ENCODE measurements at places on chromosomes 4 and X.
A peak's percentile ranks its signal among the peaks of the same experiment; 100 is the strongest.

DNA sequence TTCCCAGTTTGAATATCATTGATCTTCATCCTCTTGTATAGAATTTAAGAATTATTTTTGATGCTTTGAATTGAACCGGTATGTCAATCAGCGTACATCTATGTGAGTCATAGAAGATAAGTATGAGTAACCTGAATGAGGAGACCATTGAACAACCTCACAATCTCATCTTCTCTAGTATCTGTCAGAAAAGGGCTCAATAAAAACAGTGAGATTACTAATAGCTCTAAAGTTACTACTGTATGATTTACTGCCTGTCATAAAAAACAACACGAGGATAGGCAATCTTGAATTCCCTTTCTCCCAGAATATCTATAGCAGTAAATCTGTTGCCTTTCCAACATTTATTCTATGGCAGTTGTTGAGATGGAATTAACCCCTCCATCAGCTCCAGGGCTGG, 36.1 kb downstream of the PHOX2B start:
- DNase-seq: no peak

DNA sequence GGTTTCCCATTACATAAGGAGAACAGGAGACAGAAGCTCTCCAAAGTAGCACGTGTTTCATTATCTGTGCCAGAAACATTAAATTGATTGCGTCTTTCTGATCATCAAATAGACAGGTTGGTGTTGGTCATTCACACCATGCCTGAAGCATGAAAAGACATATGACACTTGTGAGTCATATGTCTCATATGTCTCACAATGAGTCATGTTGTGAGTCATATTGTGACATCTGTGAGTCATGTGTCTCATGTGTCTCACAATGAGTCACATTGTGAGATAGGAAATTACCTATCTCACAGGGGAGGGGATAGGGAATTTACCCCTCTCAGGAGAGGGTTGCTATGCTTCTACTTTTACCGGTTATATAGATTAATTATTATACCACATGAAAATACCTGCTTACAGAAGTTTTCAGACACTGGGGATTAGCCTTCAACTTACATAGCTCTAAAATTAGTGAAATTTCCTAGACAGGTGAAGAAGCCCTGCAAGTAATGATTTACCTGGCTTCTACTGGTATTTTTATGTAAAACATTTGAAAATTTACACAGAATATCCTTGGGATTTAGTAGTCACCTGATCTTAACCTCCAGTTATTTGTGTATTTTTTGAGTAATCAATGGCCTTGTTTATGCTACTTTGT, 80.8 kb downstream of the NPFFR2 start:
- peak; percentile 87 for DNase-seq

DNA sequence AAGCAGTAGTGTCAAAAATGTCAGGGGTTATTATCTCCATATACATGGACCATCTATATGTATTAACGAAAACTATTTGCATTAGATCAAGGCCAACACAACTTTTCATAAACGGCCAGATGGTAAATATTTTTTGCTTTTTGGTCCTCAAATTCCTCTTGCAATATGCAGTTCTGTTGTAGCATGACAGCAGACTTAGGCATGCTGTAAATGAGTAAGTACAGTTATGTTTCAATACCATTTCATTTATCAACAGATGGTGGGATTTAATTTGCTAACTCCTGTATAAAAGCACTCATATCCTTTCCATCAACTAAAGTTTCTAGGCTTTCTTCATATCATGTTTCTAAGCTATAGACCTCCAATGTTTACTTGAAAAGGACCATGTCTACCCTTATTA, 208.1 kb downstream of the ANKRD50 start:
- DNase-seq: no peak

DNA sequence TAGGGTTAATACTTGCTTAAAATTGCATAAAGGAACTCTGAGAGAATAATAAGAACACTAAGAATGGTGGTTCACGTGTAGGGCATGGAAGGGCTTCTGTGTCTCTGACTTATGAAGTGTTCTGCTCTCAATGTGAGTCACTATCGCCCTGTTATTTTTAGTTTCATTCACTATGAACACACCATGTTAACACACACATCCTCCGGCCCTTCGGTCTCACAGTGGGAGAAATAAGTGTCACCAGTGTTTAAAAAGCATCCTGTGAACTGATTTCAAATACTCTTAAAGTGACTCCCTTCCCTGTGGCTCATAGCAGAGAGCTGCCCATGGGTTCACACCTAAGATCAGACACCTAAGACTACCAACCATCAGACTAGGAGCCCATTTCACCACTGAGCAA, 33.8 kb upstream of the FGFBP2 start:
- DNase-seq: peak; percentile 13

DNA sequence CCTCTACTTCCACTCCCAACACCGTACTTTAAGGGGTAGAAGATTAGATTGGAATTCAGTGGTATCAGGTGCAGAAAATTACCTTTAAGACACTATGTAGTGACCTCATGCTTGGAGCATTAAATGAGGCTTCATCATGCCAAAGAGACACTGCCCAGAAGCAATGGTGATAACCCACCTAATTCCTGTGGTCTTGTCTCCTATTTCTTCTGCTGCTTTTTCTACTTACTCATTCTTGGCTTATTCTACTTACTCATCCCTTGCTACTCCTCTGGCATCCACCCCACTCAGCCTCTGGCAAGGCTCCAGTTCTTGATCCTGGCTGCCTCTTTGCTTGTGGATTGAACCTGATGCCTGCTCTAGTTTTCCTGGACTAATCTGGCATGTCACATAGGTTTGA, 62.3 kb upstream of the ADAMTS3 start:
- no peak for DNase-seq

- DNase-seq: no peak
These were observed 55.0 kb downstream of the FBXW7 start for GRCh38 chr4:152480901-152481300.

- DNase-seq: no peak
These were observed 60.8 kb downstream of the TBL1X start for GRCh38 chrX:9525511-9526248.

DNA sequence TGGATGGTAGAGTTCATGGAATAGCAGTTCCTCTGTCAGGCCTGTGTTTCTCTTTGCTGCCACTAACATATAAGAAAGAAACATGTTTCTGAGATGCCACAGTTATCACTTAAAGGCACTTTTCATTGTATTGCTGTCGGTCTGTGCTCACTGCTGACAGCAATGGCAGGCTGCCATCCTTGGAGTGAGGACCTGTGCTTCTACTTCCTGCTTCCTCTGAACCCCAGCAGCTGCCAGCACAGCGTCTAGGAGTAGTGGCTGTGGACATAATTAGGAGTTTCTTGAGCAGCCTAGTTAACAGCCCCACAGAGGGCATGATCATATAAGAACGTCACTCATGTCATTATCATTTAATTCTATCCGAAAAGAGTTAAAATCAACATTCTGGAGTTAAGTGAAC, 30.5 kb downstream of the F11 start:
- DNase-seq: no peak

DNA sequence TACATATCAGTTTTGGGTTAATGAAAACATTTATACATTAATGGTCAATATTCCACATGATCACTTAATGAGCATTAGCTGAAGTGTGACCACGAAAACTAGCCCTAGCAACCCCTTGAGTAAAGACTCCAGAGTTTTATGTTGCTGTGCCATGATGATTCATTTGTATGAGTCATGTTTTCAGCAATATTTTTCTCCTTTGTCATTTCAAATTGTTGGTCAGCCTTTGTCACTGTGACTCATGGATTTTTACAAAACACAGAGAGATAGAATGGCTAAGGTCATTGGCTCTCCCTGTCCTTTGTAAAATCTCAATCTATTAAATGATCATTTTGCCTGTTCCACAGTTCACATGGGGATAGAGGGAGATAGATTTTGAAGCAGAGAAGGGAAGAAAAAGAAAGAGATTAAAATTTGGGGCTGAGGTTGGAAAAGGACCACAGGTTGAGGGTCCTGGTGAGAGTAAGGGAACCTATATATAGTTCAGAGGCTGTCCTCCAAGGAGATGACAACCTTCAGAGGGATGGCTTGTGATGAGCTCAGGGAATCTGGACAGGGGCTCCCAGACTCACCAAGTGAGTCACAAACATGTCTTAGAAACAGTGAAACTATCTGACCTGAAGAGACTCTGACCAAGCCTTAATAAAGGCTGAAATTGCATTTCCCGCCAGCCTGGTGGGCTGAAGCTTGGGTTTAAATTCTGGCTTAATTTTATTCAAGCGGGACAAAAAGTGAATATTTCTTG, 25.6 kb downstream of the NR0B1 start:
- peak; percentile 20 for DNase-seq

GRCh38 chrX:31543634-31544033, 471.8 kb upstream of the FTHL17 start:
- no peak for DNase-seq

DNA sequence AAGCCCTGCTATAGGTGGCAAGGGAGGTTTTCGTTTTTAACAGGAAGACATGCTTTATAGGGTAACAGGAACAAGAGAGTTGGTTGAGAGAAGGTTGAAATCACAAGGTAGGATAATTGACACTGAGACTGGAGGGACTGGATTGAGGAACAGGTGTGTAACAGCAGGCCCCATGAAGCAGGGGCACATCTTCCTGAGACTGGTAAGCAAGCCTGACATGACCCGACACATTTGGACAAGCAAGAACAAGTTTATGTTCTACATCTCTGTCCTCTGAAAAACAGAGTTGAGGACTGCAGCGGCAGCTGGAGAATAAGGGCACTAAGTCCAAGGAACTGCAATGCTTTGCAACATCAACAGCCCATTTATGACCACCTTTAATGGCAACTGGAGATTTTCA, 5.2 kb downstream of the RPS4X start:
- no peak for DNase-seq

GRCh38 chrX:18884916-18885315, 99.0 kb downstream of the PHKA2 start:
- DNase-seq: no peak

- DNase-seq: no peak
These were observed 33.1 kb downstream of the DLG3 start for GRCh38 chrX:70477734-70478075.

- no peak for DNase-seq
These were observed 129.3 kb downstream of the SHROOM3 start for GRCh38 chr4:76564123-76564915.

DNA sequence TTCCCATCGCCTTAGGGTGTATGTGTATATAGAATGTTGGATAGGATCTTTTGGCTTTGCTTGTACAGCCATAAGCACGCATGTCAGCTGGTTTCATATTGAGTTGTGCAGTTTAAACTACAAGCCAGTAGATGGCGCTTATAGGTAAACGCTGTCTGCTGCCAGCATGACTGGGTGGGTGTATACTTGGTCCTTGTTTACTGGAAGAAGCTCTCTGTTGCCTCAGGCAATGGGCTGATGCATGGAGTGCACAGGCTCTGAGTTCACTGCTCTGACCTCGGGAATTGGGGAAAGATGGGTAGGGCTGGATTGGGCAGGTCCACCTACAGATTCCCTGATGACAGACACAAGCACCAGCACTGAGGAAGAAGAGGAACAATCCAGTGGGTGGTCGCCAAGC, 831.5 kb downstream of the STIM2 start:
- peak; percentile 24 for DNase-seq

DNA sequence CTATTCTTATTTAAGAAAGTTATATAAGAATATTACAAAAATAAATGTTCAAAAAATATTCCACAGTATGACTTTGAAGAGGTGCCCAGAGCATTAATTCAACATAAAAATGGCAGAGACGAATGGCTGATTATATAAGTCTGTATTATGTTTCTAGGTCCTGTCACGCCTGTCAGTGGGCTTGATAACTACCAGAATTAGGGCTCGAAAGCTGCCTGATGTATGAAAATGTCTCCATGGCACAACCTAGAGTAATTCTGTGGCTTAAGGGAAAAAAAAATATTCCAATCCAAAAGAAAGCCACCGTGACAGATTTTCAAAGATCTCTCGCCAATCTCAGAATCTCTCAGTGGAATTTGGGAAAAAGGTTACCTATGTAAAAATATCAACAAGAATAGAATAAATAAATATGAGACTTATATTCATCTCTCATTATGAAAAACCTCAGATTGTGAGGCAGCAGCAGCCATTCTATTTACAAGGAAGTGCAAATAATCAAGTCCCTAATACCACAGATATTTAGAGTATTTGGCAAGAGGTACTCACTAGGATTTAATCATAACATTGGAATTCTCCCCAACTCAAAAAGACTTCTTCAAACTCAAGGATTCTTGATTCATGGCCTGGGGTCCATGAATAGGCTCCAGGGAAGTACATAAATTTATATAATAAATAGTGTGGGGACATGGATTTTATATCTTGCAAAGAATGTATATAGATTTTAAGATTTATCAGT, 489.1 kb upstream of the INTU start:
- no peak for DNase-seq

DNA sequence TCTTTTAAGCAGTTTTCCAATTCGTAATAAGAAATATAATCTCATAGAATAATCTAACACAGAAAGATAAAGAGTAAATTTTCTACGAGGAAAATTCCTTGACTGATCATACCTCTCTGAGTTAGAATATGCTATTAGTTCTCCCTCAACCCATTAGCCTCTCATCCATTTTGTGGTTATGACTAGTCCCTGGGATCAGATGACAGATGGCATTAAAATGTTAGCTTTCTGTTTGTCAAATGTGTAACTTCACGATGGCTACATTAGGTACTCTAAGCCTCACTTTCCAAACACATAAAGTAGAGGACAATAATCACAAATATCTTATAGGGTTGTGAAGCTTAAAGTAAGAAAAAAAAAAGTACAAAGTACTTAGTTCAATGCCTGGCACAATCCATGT, 112.2 kb downstream of the ZAR1 start:
- DNase-seq: no peak

GRCh38 chr4:183332447-183332846, 10.2 kb upstream of the CLDN24 start:
- DNase-seq: no peak

DNA sequence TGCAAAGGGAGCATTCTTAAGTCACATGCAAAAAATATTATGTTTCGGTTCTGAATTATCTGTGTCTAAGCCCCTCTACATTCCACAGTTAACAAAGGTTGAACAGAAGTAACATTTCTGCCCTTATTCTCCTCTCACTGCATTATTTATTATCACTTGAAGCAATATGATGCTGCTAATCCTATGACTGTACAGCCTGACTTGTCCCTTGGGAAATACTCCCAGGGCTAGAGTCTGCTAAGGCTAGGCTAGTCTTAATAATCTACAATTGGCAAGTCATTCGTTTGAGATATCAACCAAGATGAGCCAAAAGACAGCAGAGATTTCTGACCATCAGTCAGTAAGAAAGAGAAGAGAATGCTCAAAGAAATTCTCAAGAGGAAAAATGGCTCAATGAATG, 226.9 kb upstream of the HCCS start:
- no peak for DNase-seq
